Activated CD4-positive, alpha-beta T cell treated with anti-CD3 and anti-CD28 coated beads, Interleukin-2, amount 10 ng/mL, durations not matched to agents 7 days and 5 days (primary cell): ENCODE measurements at places on chromosomes 13 and 19.

DNA sequence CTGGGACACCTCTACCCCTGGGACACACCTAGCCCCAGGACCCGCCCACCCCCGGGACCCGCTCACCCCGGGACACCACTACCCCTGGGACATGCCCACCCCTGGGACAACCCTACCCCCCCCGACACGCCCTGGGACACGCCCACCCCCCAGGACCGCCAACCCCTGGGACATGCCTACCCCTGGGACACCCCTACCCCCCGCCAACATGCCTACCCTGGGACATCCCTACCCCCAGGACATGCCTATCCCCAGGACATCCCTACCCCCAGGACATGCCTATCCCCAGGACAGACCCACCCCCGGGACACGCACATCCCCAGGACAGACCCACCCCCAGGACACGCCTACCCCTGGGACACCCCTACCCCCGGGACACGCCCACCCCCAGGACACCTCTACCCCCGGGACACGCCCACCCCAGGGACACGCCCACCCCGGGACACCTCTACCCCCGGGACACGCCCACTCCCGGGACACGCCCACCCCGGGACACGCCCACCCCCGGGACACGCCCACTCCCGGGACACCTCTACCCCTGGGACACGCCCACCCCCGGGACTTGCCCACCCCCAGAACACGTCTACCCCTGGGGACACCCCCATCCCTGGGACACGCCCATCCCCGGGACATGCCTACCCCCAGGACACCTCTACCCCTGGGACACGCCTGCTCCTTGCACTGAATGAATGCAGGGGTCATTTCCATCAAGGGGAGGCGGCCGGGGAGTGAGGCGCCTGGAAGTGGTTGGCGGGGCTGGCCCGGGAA is 32.3 kb downstream of the ADPRHL1 start:
- no peak for DNase-seq

- DNase-seq, result no peak
These were observed 14.6 kb upstream of the CEACAM20 start for GRCh38 chr19:44544031-44544430.

GRCh38 chr13:73069206-73069805 is 10.5 kb downstream of the KLF5 start:
- no peak for DNase-seq

GRCh38 chr19:40342644-40343311 is 5.4 kb downstream of the C19orf47 start:
- no peak for DNase-seq

- no peak for DNase-seq
These were observed 605.3 kb upstream of the SLC10A2 start for GRCh38 chr13:103671547-103671946.

DNA sequence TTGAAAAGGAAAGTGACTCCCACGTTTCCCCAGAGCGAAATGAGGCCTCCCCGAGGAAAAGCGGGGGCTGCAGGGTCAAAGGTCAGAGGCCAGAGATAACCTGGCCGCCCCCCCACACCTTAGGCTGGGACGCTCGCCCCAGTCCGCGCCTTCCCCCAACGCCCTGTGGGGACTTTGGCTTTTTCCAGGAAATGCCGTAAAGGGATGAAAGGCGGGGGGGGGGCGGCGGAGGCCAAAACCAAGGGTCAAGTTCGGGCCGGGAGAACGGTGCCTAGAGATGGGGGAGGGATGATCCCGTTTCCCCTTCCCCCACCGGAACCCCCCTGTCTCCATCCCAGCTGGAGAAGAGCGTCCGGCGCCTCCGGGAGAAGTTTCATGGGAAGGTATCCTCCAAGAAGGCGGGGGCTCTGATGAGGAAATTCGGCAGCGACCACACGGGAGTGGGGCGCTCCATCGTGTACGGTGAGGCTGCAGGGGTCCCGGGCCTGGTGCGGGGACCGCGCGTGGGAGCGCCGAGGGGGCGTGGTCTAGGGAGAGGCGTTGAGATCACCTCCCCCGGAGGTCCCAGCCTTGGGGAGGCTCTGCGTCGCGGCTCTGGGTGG is 575 bp downstream of the SHFL start:
- DNase-seq, result peak; percentile 48

DNA sequence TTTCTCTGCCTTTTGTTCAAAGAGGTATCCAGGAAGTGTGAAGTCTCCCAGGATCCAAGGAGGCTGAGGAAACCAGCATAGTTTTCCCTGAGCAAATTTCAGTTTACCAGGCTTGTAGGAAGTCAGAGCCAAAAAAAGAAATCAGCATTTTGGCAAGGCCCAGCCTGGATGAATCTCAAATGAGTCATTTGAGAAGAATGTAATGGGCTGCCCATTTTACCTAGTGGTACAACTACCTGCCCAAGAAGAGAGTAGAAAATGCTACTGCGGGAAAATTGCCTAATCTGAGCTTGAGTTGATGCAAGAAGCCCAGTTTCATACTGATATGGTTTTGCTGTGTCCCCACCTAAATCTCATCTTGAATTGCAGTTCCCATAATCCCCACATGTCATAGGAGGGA is 284.1 kb upstream of the ZNF507 start:
- DNase-seq, result no peak

- peak; percentile 20 for DNase-seq
These were observed 34.2 kb downstream of the TDRD3 start for GRCh38 chr13:60431108-60431700.

DNA sequence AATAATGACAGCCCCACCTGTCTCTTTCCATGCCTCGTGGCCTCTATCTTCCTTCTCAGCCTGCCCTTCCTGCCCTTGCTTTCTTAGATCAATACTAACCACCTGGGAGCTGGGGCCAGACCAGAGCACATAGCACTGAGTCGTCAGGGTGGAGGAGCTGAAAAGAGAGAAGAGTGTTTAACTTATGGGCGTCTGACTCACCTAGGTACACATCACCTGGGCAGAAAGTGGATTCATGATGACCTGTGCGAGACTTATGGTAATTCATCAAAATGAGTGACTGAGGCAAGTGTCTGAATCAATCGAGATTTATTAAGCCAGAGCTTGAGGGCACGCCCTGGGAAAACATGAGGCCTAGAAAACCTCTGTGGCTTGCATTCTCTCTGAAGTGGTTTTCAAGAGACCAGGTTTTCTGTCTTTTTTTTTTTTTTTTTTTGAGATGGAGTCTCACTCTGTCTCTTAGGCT is 19.2 kb downstream of the CEACAM6 start:
- peak; percentile 73 for DNase-seq

DNA sequence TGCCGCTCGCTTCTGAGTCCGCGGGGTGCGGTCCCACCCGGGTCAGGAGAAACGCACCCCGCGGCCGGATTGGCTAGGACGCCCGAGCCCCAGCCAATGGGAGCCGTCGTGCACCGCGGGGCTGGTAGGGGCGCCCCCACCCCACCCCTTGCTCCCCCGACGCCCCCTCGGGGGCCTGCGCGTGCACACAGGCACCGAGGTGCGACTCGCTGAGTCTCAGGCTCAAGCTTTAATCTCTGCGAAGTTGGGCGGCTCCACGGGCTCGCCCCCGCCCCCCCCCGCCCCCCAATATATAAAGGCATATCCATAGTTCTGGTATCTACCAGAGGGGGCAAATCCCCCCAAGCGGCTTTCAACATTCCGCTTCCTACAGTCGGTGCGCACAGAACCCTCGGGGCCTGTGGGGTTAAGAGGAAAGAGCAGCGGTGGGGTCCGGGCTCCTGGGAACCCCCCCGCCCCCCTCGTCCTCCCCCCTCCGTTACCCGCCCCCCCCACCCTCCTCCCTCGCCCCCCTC is at the start of gene COX6B2:
Gene COX6B2 (minus strand): TSS at position 22 of the 515 bp plus-strand sequence. CDS start 198 bp downstream, outside the sequence.
- DNase-seq, result no peak

DNA sequence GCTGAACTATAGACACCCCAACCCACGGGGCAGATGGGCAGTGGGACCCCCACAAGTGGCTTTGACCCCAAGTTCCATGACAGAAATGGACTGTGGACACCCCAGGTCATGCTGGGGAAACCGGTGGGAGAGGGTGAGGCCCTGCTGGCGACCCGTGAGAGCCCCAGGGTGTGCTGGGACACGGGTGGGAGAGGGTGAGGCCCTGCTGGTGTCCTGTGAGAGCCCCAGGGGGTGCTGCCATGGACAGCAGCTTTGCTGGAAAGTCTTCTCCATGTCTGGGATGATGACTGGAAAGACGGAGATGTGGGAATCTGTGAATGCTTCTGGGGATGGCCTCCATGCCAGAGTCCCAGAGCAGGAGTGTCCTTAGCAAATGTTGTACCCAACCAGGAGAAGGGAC is 148.4 kb downstream of the URI1 start:
- DNase-seq, result no peak

DNA sequence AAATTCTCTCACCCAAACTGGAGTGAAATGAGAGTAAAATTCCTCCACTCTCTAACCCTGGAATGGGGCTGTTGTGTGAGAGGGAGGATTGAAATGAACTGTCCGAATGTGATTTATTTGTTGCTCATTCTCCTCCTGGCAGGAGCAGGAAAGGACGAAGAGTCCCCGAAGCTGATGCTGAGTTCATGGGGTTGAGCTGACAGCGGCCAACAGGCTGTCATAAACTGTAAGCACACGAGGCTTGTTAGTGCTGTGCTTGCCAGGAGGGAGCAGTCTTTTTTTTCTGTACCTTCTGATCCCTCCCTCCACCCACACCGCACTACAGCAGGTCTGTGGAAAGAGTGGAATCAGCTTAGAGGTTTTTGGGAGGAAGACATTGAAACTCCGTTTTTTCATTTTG is 33.1 kb upstream of the ZNF331 start:
- DNase-seq, result no peak

- DNase-seq, result no peak
These were observed 89.4 kb downstream of the ZNF675 start for GRCh38 chr19:23597661-23598060.

GRCh38 chr19:7874076-7874896 is at the start of gene PRR36:
TSS of gene PRR36 (minus strand) at chr19:7874390. CDS start at chr19:7873689, 701 bp downstream.
- DNase-seq, result no peak

- peak; percentile 57 for DNase-seq
These were observed 492 bp downstream of the TMEM147 start for GRCh38 chr19:35545855-35546381.

DNA sequence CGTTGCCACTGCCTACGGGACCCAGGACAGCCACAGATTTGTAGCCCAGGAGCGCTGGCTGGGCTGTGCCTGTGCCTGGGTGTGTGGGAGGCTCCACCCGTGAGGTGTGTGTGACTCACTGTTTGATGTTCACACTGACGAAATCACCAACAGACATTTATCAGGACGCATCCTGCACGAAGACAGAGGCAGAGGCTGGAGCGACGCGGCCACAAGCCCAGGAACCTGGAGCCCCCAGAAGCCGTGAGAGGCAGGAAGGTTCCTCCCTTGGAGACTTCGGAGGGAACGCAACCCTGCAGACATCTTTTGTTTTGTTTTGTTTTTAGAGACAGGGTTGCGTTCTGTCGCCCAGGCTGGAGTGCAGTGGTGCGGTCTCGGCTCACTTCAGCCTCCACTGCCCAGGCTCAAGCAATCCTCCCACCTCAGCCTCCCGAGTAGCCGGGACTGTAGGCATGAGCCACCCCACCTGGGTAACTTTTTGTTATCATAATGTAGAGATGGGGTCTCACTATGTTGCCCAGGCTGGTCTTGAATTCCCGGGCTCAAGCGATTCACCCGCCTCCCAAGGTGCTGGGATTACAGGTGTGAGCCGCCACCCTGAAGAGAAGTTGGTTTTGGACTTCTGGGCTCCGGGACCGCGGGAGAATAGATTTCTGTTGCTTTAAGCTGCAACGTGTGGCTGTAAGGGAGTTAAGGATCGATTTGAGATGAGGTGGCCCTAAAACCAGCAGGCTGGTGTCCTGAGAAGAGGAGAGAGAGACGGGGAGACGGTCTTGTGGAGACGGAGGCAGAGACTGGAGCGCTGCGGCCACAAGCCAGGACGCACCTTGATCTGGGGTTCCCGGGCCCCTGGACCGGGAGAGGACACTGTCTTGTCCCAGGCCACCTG is 24.9 kb upstream of the WDR18 start:
- DNase-seq, result peak; percentile 16

- no peak for DNase-seq
These were observed 1168.9 kb downstream of the SLITRK5 start for GRCh38 chr13:88840085-88840484.

DNA sequence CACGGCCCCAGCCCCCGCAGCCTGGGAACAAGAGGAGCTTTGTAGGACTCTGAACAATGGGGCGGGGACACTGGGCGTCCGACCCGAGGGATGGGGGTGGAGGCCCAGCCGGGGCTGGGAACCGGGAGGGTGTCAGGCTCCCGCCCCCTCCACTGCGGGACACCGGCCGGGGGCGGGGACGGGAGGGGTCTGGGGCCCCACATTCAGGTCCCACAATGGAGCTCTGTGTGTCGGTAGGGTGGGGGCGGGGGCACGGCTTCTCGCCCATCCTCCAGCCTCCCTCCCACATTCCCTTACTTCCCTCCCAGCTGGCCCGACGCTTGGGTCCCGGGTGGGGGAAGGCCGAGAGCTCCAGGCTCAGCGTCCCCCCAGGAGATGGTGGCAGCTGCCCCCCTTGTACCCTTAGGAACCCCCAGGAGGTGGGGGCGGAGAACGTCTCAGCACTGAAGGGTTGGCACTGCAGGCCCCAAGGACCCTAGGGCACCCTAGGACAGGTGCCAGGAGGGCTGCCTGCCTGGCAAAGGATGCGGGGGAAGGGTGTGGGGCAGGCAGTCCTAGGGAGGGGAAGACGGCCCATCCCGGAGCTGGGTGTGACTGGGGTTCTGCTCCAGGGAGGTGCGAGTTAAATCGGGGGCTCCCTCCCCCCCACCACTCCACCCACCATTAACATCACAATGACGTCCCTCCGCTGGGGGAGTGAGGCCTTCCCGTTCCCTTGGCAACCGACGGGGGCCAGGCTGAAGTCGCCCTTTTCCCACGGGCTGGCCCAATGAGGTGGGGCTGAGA is 5.3 kb downstream of the TTYH1 start:
- no peak for DNase-seq
